ENCODE measurements at places on chromosomes 3 and 15. TPM values are rescaled to one million over a fixed set of nuclear protein-coding genes. Genes with fewer than 3 reads are reported as not detected.

GRCh38 chr15:41506796-41507341, 6.8 kb downstream of the LTK start:
- H3K36me3 ChIP-seq = no peaks in the 10 kb centered on the region
- no peak for DNase-seq
- no peaks in the 10 kb centered on the region for H3K27me3 ChIP-seq
- no peaks in the 10 kb centered on the region for H3K4me1 ChIP-seq

DTX3L gene
- 40.4 TPM for total RNA-seq

CTSH gene
- total RNA-seq = 183 TPM

DNA sequence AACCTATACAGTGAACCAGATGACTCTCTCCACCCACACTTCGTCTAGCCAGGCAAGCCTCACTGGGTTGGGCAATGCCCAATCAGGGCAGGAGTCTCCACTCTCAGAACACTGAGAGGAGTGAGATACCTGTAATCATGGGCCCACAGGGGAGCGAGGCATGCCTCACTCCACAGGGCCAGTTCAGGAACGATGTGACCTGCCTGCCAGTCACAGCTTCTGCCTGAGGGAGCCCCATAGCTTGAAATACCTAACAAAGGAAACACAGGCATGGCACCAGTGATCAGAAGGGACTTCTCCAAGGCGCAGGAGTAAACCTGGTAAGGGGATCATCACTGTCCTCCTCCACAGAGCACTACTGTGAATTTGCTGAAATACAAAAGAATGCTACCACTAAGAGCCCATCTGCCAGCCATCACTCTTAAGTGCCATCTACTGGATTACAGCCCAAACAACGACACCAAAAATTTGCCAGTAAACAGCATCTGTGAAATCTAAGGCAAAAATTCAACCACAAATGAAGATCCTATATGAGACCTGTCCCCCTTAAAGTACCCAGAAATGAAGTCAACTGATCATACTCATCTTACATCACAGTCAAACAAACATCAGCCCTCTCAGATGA, 689.9 kb upstream of the SEMA6D start:
- no peak overlapping the region for H3K27ac ChIP-seq
- DNase-seq = no peak
- H3K4me1 ChIP-seq = no peaks in the 10 kb centered on the region
- no peaks in the 10 kb centered on the region for H3K36me3 ChIP-seq
- no peaks in the 10 kb centered on the region for H3K27me3 ChIP-seq

DNA sequence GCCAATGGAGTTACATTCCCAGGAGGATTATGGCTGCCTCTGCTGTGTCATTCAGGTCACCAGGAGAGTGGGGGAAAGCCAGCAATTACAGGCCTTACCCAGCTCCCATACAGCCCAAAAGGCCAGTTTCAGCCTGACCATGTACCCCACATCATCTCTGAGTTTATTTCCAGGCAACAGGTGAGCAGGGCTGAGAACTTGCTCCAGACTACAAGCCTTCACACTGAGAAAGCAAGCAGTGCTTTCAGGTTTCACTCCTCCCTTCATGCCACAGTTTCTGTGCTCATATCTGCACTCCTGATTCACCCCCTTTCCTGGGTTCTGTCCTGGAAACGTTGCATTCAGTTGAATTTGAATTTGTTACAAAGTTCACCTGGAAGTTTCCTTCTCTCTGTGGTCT, 68.1 kb upstream of the ABI3BP start:
- no peaks in the 10 kb centered on the region for H3K27me3 ChIP-seq
- no peaks in the 10 kb centered on the region for H3K36me3 ChIP-seq
- no peak for DNase-seq

GRCh38 chr3:127789990-127790881, 32.1 kb downstream of the MGLL start:
- no peaks in the 10 kb centered on the region for H3K27me3 ChIP-seq
- H3K4me3 ChIP-seq = no peak overlapping the region
- H3K36me3 ChIP-seq = no peaks in the 10 kb centered on the region
- H3K27ac ChIP-seq = no peak overlapping the region

All from right lobe of liver (tissue), 6 donors.